ENCODE measurements at places on chromosomes 6 and 20.

GRCh38 chr6:145731447-145731846, 3.9 kb downstream of the EPM2A start:
- DNase-seq, result no peak

GRCh38 chr6:158813032-158813431, 6.1 kb downstream of the EZR start:
- DNase-seq, result peak; percentile 62

DNA sequence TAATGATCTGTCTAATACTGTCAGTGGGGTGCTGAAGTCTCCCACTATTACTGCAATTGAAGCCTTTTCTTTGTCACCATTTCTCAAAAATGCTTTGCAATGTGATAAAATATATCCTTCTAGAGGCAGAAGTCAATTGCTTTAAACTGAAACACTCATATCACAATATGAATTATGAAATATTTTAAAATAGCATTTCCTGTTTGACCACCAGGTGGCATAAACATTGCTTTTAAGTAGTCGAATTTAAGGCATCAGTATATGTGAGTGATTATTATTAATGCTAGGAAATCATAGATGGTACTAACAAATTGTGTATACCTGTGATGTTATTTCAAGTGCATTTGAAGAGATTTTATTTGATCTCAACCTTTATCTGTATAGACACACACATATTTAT, 87.5 kb downstream of the MEI4 start:
- DNase-seq, result no peak

GRCh38 chr20:41958391-41958790, 340.2 kb upstream of the CHD6 start:
- no peak for DNase-seq

DNA sequence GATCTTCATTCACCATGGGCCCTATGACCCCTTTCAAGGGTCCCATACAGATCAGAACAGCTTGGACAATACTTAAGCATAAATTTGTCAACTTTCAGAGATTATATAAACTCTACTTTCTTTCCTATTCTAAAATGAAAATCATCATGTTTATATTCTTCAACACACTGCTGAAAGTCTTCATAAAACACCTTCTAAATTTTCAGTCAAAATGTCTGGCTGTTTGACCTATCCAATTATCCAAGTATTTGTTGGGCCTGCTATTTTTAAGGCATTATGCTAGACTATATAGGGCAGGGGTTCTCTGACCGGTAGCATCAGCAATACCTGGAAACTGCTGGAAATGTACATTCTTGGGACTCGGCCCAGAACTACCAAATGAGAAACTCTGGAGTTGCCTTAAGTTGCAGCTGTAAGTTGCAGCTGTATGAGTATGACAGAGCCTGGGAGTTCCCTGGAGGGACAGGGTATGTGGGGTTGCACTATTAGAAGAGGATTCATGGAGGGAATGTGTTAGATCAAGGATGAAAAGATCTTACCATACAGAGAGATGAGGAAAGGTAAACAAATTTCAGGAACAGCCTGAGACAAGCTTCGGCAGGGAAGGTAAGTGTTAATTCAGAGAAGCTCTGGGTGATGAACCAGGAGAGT, 293.0 kb downstream of the ADGB start:
- DNase-seq, result no peak

- DNase-seq, result no peak
Measured at GRCh38 chr20:12112665-12113064, 195.0 kb downstream of the BTBD3 start.

DNA sequence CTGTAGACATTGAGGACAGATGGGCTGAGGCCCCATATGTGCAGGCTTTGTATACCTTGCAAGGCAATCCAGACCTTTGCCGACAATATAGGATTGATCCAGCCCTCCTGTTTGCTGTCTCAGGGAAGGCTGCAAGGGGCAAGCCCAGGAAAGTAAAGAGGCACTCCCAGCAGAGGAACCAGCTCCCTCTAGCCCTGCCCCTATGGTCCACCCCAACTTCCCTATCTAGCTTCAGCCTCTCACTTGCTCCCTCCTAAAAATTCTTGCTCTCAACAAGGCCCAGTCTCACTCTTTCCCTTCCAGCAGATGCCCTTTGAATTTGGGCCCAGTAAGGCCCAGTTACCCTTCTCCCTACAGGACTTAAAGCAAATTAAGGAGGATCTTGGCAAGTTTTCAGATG, 92.6 kb downstream of the JARID2 start:
- no peak for DNase-seq

- DNase-seq, result no peak
Measured at GRCh38 chr6:34341481-34341971, 50.9 kb downstream of the NUDT3 start.

DNA sequence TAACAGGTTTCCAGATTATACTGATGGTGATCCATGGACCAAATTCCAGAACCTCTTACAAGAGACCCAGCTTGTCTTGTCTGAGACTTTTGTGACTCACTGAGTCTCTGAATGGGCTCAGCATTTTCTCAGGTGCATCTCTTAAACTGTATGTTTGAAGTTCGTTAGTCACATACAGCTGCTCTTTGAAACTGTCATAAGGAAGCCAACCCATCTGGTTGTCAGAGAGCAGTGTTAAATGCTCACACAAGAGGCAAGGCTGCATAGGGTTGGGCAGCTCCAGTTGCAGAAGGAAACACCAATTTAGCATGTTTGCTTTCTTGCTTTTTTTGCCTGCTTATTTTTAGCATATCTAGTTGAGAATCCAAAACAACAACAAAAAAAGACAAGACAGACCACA, 47.1 kb downstream of the TRIM27 start:
- DNase-seq, result no peak

Data from CD4-positive, alpha-beta T cell treated with Interleukin-21 for 1 hour (primary cell).